ENCODE measurements at places on chromosomes 1 and 21. TPM values are rescaled to one million over a fixed set of nuclear protein-coding genes. Genes with fewer than 3 reads are reported as not detected.

Gene F13B
- total RNA-seq, result not detected

Gene CFHR4
- total RNA-seq, result not detected

Gene LRRC42
- total RNA-seq, result 29.4 TPM

Gene PIGR
- total RNA-seq, result not detected

Gene WDR64
- not detected for total RNA-seq

Gene SAMD13
- total RNA-seq, result 2.5 TPM

Gene SPRR2G
- not detected for total RNA-seq

Gene TSACC
- total RNA-seq, result 2.2 TPM

Gene FCGR1A
- not detected for total RNA-seq

Gene DHRS3
- total RNA-seq, result 21.6 TPM

Gene TRIM45
- total RNA-seq, result 4.0 TPM

Gene MYOG
- total RNA-seq, result not detected

Gene STIL
- total RNA-seq, result 16.0 TPM

Gene SMCP
- total RNA-seq, result not detected

Gene C2CD2
- 5.7 TPM for total RNA-seq

Gene TMIGD3
- 0.34 TPM for total RNA-seq

Gene MXRA8
- total RNA-seq, result 409 TPM

Gene RAP1A
- total RNA-seq, result 17.7 TPM

Gene ZNF684
- 7.4 TPM for total RNA-seq

Gene PROK1
- not detected for total RNA-seq

Gene C8A
- total RNA-seq, result not detected

Gene SAMSN1
- total RNA-seq, result not detected

Gene CERS2
- 125 TPM for total RNA-seq

Gene PDC
- not detected for total RNA-seq

Gene ICOSLG
- under 0.01 TPM for total RNA-seq

Gene TMEM54
- total RNA-seq, result 57.3 TPM

Gene CD84
- total RNA-seq, result not detected

Gene NCAM2
- total RNA-seq, result 1.0 TPM

Gene CHML
- 10.1 TPM for total RNA-seq

Gene MYCBP
- 11.9 TPM for total RNA-seq

Gene NHLH1
- total RNA-seq, result not detected

Gene ACKR1
- not detected for total RNA-seq

Gene FAM72B
- total RNA-seq, result 12.3 TPM

Gene CELA3A
- total RNA-seq, result not detected

Gene GNL2
- total RNA-seq, result 40.3 TPM

Gene LIPI
- not detected for total RNA-seq

Gene TCP10L
- total RNA-seq, result not detected

Gene PRDM15
- total RNA-seq, result 3.9 TPM

Gene CLCA1
- total RNA-seq, result not detected

Gene WNT3A
- total RNA-seq, result not detected

Gene PLA2G2C
- total RNA-seq, result not detected

Gene GPR157
- 2.0 TPM for total RNA-seq

Gene KCNA3
- 0.45 TPM for total RNA-seq

Gene REN
- total RNA-seq, result 0.67 TPM

Measured in bronchus fibroblast of lung (primary cell).